ENCODE measurements at places on chromosomes 11 and 22. TPM values are rescaled to one million over a fixed set of nuclear protein-coding genes. Genes with fewer than 3 reads are reported as not detected.

- peak; percentile 33 for DNase-seq
Measured at GRCh38 chr11:43515090-43515489, 156.4 kb downstream of the TTC17 start.

- DNase-seq: no peak
Measured at GRCh38 chr11:78040691-78041379, 17.8 kb upstream of the KCTD14 start.

GRCh38 chr22:30088468-30088867, 8.2 kb downstream of the HORMAD2 start:
- DNase-seq: no peak

DNA sequence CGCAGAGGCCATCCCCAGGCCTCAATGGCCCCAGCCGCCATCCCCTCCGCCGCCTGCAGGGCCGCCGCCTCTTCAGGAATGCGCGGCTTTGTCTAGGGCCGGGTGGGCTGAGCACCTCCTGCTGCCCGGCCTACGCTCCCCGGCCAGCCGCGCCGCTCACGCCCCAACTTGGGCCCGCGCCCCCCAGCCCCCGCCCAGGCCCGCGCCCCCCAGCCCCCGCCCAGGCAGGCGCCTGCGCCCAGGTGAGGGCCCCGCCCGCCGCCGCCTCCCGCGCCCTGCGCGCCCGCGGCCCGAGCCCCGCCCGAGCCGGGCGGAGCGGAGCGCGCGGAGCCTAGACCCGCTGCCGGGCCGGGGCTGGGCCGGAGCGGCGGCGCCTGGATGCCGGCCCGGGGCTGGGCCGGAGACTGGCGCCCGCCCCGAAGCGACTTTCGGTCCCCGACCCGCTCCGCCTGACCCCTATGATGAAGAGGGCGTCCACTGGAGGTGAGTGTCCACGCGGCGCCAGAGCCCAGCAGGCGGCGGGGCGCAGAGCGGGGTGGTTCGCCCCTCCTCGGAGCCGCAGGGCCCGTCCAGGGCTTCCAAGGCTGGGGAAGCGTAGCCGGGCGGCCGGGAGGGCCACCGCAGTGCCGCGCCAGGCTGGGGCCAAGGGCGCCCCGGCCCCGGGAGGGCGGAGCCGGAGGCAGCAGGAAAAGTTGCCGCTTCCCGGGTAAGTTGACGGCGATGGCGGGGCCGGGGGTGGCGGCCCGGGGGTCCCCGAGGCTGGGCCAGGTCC, 34.3 kb upstream of the PRODH start:
- DNase-seq: peak; percentile 47

- no peak for DNase-seq
Measured at GRCh38 chr11:1573077-1573902, 1.2 kb upstream of the DUSP8 start.

GRCh38 chr11:130904380-130904779, 11.9 kb downstream of the SNX19 start:
- peak; percentile 45 for DNase-seq

Gene TMA7B
- not detected for polyA plus RNA-seq

Gene CARD18
- polyA plus RNA-seq: not detected

Gene TMPRSS5
- not detected for polyA plus RNA-seq

Gene POU2AF3
- polyA plus RNA-seq: not detected

All from GM23248 (cell line).